Hippocampal formation (tissue), 2 donors: ENCODE measurements at places on chromosomes 2 and 18.

DNA sequence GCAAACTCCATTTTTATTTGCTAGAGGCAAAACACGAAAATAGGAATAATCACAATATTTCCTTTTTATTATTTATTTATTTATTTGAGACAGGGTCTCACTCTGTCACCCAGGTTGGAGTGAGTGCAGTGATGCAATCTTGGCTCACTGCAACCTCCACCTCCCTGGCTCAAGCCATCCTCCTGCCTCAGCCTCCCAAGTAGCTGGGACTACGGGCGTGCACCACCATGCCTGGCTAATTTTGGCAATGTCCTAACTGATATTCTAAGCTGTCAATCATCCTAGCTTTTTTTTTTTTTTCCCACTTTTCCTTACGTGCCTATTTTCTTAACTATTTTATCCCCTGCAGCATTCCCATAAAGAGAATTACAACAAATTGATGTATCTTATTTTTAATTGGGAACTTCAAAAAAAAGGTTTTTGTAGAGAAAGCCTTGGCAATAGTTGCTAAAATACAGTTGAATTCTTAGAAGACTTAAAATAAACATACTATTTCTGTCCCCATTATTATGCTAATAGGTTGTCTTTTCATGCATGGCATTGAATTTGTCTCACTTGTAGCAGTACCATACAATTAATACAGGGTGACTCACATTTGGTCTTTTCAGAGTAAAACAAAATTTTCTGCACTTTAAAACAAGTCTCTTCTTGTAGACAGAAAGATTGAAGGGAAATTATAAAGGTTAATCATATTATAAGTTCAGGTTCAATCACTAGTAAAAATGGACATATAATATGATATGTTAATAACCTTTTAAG, 153.5 kb downstream of the SLC39A10 start:
- no peak for DNase-seq

- no peak for DNase-seq
Observed at GRCh38 chr2:240646176-240646899, 21.1 kb downstream of the GPR35 start.

DNA sequence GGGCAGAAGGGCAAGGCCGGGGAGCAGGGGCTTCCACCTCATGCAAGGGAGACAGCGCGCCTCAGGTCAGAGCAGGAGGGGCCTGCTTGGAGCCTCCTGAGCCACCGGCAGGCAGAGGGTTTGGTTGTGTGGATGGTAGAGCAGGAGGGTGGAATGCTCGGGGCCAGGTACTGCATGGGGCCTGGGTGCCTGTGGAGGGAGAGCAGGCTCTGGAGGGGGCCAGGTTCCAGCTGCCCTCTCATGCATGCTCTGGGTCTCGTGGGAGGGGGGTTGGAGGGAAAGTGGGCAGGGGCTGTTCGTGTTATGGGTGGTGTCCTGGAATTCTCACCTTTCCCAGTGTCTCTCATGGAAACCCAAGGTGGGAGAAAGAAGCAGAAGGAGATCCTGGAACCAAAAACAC, 3.2 kb upstream of the IL1R2 start:
- no peak for DNase-seq

GRCh38 chr2:2664989-2665833, 334.1 kb upstream of the MYT1L start:
- no peak for DNase-seq

GRCh38 chr18:2656237-2656980, 883 bp downstream of the SMCHD1 start:
- no peak for DNase-seq
